ENCODE measurements at places on chromosomes 16 and 17.

DNA sequence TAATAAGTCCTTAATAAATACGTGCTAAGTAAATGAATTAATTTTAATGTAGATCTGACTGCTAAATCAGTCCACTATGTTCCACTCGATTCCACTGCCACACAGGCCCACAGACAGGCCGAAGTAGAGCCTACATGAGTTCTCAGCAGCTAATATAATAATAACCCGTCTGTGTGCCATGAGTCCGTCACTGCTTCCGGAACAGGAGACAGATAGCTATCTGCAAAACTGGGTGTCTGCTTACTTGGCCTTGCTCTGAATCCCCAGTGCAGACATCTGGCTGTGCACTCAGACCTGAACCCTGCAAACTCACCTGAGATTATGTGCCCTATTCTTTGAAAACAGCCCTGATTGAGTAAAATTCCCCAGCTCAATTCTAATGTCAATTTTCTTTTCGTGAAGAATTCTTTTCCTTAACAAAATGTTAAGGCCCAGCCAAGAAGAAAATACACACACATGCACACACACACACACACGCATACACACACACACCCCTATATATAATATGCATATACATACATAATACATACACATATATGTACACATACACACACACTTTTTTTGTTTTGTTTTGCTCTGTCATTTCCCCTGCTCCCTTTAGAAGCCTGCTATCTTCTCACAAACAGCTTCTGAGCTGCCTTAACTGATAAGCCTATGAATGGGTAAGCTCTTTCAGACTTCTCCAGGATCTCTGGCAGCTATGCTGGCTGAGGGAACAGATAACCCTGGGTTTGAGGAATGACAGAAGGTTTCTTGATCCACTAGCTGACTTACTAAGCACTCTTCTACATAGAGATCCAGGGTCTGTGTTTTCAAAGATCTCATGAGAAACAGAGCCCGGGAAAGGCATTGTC is 39.8 kb upstream of the TOM1L1 start:
- DNase-seq, result no peak

DNA sequence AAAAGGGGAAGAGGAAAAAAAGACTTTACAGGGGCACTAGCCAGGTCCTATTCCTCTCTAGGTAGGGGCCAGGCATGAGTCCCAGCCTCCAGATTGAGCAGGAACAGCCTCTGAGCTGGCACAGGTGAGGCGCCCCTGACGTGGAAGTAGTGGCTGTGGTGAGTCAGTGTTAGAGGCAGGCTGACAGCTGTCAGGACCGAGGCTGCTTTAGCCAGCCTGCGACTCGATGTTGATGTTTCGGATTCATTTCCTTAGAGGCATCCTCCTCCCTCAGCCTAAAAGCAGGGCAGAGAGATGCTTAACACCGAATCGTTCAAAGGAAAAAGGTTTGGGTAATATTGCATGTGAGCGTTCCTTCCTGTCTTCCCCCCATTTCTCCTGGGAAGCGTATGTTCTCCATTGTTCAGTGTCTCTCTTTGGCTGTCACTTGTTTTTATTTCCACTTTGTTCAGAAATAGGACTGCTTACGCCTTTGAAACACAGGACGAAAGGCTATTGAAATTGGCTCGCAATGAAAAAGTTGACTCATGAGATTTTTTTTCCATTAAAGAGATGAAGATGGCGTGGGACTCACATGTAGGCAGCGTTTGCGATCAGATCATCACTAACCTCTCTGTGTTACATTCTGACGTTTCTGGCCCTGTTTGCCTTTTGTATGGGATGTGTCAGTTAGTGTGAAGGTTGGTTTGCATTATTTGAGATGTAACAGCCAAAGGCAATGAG is 1.3 kb downstream of the KIAA0513 start:
- no peak for DNase-seq

DNA sequence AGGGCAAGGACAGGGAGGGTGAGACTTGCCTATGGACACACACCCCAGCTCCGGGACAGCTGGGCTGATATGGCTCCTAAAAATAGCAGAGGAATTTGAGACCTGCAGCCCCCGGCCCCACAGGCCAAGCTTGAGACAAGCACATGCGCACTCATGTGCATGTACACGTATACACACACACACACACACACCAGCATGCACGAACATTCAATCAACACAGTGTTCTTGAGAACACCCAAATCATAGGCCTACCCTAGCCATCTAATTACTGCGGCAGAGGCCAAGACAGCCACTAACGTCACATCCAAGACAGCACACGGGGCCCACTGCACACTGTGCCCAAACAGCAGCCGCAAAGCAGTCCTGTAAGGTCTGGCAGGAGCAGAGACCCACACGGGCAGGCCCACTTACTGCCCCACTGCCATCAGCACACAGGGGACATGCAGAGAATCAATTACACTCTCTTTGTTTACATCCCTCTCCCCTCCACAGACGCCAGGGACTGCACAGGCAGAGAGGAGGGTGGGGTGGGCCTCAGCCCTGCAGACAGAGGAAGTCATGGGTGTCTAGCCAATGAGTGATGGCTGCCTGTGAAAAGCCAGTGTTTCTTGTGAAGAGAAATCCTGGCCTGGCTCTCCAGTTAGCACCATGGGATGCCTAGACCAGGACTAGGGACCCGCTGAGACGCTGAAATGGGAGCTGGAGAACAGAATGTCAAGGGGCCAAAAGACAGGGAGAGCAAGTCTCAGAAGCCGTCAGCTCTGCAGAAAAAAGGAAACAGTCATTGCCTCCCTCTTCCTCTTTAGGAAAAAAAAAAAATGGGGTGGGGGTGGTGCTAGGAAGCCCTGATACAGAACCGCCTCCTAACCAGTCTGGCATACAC is 39.3 kb downstream of the MYO18A start:
- DNase-seq, result no peak

DNA sequence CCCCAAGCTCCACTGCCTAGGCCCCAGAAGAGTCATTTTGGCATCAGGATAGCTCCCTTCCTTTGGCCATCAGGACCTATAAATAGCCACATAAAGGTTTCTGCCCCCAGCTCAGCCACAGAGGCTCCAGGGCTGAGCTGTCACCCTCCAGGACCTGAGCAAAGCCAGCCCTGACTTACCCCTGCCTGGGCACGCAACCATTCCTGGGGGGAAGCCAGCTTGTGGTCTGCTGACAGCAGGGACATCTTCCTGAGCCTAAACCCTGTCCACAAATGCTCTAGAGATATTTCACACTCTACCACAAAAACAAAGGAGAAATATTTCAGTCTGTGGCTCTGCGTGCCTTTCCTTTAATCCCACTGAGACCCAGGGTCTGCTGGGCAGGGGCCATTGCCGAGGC is 123.7 kb upstream of the CCL2 start:
- DNase-seq, result no peak

GRCh38 chr17:48738803-48739526 is 10.4 kb upstream of the HOXB13 start:
- DNase-seq, result no peak

- no peak for DNase-seq
Measured at GRCh38 chr17:76331083-76331482, 22.6 kb downstream of the PRPSAP1 start.

DNA sequence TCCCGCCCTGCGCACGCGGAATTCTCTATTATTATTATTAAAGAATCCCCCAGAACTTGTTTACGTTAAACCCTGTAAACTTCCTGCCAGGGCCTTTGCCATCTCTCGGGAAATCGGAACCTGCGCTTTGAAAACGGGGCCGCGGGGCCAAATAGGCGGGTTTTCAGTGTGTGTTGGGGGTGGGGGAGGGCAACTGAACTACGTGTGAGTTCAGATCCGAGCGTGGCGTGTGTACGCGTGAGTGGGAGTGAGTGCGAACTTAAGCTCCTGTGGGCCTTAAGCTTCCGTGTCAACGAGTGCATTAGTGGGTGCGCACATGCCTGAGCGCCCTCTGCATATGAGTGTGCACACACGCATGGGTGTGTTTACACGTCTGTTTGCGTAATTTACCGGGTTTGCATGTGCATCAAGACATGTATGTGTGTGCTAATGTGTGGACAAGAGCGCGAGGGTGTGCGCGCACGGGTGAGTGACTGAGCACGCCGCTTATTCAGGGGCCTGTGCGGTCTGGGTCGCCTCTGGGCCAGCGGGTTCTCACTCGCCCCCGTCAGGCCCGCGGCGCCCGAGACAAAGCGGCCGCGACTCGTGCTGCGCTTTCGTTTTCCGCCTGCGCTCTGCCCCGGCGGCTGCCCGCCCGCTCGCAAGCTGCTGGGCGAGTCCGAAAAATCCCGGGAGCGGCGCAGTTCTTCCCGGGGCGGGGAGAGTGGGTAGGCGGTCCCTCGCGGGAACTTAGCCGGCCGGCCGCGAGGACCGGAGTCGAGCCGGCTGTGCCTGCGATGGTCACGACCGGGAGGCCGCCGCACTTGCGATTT is 1.2 kb upstream of the FOXF1 start:
- no peak for DNase-seq

DNA sequence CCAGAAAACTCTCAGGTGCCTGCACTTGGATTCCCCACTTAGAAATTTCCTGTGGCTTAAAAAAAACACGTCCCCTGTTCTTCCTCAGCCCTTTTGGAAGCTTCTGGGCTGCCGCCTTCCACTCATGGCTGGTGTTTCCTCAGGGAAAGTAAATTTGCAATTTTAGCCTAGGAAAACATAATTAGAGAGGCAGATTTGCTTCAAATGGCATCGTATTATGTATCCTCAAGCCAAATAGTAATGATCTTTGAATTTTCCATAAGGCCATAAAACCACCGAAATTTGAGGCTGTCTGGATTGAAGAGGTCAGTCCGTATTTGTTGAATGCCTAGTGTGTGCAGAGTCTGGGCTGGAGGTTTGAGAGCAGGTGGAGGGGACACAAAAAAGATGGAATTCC is 17.7 kb downstream of the MGAT5B start:
- DNase-seq, result no peak

DNA sequence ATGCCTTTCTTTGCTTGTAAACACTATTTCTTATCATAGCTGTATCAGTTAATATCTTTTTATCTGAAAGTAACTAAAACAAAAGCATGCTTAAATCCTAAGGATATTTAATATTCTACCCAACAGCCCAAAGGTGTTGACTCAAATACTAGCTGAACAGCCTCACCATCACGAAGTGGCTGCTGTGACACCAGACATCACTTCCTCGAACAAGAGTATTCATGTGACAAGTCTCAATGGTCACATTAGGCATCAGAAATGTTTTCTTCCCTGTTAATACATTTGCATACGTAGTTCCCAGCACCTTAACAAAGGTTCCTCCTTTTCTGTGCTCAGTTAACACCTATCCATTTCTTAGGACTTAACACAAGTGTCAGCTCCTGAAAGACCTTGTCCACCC is 193.8 kb upstream of the DYNLRB2 start:
- no peak for DNase-seq

DNA sequence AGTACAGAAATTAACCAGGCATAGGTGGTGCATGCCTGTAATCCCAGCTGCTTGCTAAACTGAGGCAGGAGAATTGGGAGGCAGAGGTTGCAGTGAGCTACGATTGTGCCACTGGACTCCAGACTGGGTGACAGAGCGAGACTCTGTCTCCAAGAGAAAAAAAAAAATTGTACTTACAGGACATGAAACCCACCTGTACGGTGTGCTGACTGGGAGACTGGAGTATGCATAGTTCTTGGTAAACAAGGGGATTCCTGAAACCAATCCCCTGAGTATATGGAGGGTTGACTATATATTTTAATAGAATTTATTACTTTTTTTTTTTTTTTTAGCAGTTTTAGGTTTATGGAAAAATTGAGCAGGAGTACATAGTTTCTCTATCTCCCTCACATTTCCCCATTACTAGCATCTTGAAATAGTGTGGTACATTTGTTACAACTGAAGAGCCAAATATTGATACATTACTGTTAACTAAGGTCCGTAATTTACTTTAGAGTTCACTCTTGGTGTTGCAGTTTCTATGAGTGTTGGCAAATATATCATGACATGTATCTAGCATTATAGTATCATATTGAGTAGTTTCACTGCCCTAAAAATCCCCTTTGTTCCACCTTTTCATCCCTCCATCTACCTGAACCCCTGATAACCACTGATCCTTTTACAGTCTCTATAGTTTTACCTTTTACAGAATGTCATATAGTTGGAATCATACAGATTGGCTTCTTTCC is 19.3 kb downstream of the TENT4B start:
- DNase-seq, result no peak

DNA sequence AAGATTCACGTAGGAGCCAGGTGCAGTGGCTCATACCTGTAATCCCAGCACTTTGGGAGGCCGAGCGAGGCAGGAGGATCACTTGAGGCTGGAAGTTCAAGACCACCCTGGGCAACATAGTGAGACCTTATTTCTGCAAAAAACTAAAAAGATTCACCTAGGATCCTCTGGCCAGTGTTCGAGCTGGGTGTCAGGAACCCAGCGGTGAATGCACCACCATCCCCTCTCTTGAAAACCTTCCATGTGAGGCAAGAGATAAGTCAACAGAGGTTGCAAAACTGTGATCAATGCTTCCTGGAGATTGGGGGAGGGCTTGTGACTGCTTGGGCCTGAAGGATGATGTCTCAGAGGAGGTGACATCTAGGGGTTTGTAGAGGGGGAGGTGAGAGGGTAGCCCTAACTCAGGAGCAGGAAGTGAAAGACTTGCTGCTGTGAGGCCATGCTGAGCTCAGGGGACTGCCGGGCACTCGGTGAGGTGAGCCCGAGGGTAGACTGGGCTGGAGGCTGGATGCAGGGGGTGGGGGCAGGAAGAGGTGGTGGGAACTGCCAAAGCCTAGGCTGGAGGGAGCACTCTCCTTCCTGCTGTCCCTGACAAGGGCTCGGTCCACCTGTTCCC is 11.7 kb downstream of the GJD3 start:
- no peak for DNase-seq
